ENCODE measurements at places on chromosomes 11 and 22. TPM values are rescaled to one million over a fixed set of nuclear protein-coding genes. Genes with fewer than 3 reads are reported as not detected.

Gene POU2AF2
- 0.39 TPM for total RNA-seq

Gene ZC3H12C
- total RNA-seq: 11.8 TPM

Gene CCDC116
- total RNA-seq: 0.21 TPM

Gene MARK2
- 52.8 TPM for total RNA-seq

Gene CCDC89
- 0.19 TPM for total RNA-seq

GRCh38 chr11:97973352-97973857 is 1047.3 kb upstream of the CNTN5 start:
- DNase-seq: no peak
- H3K4me1 ChIP-seq: no peaks in the 10 kb centered on the region
- H3K36me3 ChIP-seq: no peaks in the 10 kb centered on the region
- H3K27ac ChIP-seq: no peak overlapping the region
- no peak overlapping the region for H3K4me3 ChIP-seq

GRCh38 chr11:106063009-106063408 is 14.1 kb downstream of the KBTBD3 start:
- H3K4me1 ChIP-seq: no peaks in the 10 kb centered on the region
- H3K27me3 ChIP-seq: no peaks in the 10 kb centered on the region
- no peak overlapping the region for H3K27ac ChIP-seq
- no peak for DNase-seq

GRCh38 chr11:93653571-93653970 is 7.9 kb upstream of the CEP295 start:
- no peak for DNase-seq
- no peaks in the 10 kb centered on the region for H3K36me3 ChIP-seq
- H3K27ac ChIP-seq: no peak overlapping the region
- H3K4me3 ChIP-seq: no peak overlapping the region
- no peaks in the 10 kb centered on the region for H3K4me1 ChIP-seq

- no peak overlapping the region for H3K4me3 ChIP-seq
- DNase-seq: no peak
- peaks cover 8% of the 10 kb centered on the region for H3K4me1 ChIP-seq
- H3K27me3 ChIP-seq: peaks cover 7% of the 10 kb centered on the region
- no peak overlapping the region for H3K27ac ChIP-seq
These were observed 89.8 kb downstream of the FBXO7 start for GRCh38 chr22:32564170-32565001.

- no peaks in the 10 kb centered on the region for H3K36me3 ChIP-seq
- no peak overlapping the region for H3K27ac ChIP-seq
- no peak overlapping the region for H3K4me3 ChIP-seq
These were observed 55.9 kb downstream of the BTG4 start for GRCh38 chr11:111456086-111456858.

GRCh38 chr11:17803754-17804334 is 69.3 kb downstream of the KCNC1 start:
- no peaks in the 10 kb centered on the region for H3K36me3 ChIP-seq
- DNase-seq: no peak
- H3K4me3 ChIP-seq: no peak overlapping the region
- no peak overlapping the region for H3K27ac ChIP-seq

GRCh38 chr11:1346669-1347390 is 37.4 kb upstream of the TOLLIP start:
- peaks cover 12% of the 10 kb centered on the region for H3K27me3 ChIP-seq
- no peak overlapping the region for H3K27ac ChIP-seq
- H3K4me1 ChIP-seq: peaks cover 5% of the 10 kb centered on the region
- DNase-seq: no peak
- H3K4me3 ChIP-seq: no peak overlapping the region
- H3K36me3 ChIP-seq: no peaks in the 10 kb centered on the region

GRCh38 chr22:24550028-24550901 is 4.7 kb downstream of the GUCD1 start:
- no peak overlapping the region for H3K4me3 ChIP-seq
- no peaks in the 10 kb centered on the region for H3K27me3 ChIP-seq
- no peak for DNase-seq
- H3K36me3 ChIP-seq: peaks cover 5% of the 10 kb centered on the region
- peak overlapping the region; percentile 86 for H3K27ac ChIP-seq
- peaks cover 24% of the 10 kb centered on the region for H3K4me1 ChIP-seq
